ENCODE measurements at places on chromosomes 11 and 22.

GRCh38 chr11:64000026-64000739, 13.9 kb downstream of the OTUB1 start:
- DNase-seq = peak; percentile 76

DNA sequence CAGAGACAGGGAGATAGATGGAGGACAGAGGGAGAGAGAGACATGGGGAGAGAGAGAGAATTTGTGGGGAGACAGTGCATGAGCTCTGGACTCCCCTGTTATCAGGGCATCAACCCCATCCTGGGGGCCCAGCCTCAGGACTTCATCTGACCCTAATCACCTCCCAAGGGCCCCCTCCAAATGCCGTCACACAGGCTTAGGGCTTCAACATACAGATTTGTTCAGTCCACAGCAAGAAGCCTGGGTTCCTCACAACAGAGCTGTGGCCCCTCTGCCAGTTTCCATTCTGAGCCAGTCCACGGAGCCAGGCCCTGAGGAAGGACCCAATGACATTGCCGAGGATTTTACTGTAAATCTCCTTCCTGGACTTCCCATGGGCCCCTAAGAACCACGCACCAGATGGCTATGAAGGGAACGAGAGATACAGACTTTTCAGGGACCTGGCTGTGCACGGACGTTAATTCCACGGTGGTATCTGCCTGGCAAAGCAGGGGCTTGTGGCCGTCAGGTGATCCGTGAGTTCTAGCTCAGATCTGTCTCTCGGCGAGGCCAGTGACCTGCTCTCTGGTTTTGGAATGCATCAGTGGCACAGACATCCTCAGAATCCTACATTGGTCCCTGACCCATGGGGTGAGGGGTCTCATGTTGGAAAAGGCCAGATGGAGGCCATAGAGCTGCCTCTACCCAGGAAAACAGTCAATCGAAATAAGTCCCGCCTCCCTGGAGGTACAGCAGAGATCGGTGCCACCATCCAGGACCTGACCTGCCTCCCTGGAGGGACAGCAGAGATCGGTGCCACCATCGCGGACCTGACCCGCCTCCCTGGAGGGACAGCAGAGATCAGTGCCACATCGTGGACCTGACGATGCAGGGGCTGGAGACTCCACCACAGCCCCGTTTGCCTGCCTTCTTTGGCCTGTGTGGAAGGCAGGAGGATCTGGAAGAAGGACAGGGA, 8.7 kb upstream of the B4GALNT4 start:
- DNase-seq = no peak

DNA sequence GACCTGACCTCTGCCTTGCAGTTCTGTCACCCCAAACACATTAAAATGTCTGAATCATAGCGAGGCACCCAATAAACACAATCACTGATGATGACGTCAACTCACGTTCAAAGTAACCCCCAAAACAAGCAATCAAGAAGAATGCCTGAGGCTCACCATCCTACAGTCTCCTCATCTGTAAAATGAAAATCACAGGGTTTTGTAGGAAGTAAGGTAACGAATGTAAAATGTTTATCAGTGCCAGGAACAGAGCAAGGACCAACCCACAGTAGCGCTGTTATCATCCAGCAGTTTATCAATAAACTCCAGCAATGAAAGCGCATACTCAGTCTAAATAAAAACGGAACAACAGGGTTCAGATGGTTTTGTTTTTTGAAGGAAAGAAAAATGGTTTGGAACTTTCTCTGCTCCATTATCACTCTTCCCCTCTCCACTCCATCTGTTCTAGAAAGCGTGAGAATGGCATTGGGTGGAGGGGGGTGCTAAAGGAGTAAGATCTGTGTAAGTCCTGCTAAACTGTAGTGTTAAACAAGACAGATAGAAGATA, 110.5 kb downstream of the MICAL3 start:
- DNase-seq = no peak

- peak; percentile 65 for DNase-seq
These were observed 106.4 kb upstream of the SESN3 start for GRCh38 chr11:95337175-95337957.

- no peak for DNase-seq
These were observed 28.0 kb upstream of the ZBED5 start for GRCh38 chr11:10885703-10886363.

DNA sequence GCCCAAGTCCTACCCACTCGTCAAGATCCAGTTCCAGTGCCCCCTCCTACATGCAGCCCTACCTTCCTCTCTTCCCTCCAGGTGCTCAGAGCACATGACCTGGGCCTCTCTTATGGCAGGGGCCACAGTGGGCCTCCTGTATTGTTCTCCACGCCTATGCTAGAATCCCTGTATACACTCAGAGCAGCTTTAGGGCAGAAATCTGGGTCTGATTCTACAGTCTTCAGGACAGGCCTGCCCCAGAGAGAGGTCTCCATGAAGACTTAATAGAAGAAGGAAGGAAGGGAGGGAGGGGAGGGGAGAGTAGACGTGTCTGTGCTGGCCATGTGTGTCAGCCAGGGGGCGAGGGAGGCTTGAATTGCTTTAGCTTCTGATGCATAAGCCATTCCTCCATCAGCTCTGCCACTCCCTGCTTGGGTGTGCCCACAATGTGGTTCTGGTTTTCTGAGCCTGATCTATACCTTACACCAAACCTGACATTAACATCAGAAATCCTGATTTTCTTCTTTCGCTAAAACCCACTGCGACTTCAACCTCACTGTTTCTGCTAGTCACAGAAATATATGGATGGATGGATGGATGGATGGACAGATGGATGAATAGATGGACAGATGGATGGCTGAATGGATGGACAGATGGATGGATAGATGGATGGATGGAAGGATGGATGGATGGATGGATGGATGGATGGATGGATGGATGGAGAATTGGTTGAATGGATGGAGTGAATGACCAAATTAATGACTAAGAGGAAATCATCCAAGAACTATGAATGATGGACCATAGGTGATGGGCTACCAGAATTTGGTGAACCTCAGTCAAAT, 56.6 kb upstream of the PRDM11 start:
- DNase-seq = peak; percentile 46
